ENCODE measurements at places on chromosomes 1 and 21.
A peak's percentile ranks its signal among the peaks of the same experiment; 100 is the strongest.

DNA sequence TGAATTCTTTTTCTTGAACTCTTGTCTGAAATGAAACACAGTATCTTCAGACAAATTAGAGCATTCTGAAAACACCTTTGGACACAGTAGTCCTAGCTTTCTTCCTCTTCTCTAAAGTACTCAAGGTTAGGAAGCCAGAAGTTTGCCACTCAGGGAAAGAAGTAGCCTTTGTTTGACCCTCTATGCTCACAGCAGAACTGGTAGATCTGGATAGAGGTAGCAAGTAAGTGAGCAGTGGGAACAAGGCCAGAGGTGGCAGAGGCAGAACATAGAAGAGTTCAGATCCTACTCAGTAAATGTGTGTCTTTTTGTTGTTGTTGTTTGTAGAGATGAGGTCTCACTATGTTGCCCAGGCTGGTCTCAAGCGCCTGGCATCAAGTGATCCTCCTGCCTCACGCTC lies 7.4 kb upstream of the PIGR start:
- DNase-seq: no peak

GRCh38 chr1:208803011-208803811 lies 559.0 kb upstream of the PLXNA2 start:
- no peak for DNase-seq

GRCh38 chr1:114833421-114833820 lies 21.2 kb upstream of the SYCP1 start:
- no peak for DNase-seq

GRCh38 chr1:226433341-226433720 lies 25.4 kb upstream of the PARP1 start:
- no peak for DNase-seq

- DNase-seq: no peak
Observed at GRCh38 chr1:179575497-179576314, at the start of gene NPHS2. NPHS2 (minus strand) TSS chr1:179575948; CDS start chr1:179575864, 84 bp downstream.

- DNase-seq: no peak
Observed at GRCh38 chr1:221418346-221418745, 323.5 kb downstream of the DUSP10 start.

- no peak for DNase-seq
Observed at GRCh38 chr1:163196449-163196787, 6.3 kb downstream of the RGS5 start.

DNA sequence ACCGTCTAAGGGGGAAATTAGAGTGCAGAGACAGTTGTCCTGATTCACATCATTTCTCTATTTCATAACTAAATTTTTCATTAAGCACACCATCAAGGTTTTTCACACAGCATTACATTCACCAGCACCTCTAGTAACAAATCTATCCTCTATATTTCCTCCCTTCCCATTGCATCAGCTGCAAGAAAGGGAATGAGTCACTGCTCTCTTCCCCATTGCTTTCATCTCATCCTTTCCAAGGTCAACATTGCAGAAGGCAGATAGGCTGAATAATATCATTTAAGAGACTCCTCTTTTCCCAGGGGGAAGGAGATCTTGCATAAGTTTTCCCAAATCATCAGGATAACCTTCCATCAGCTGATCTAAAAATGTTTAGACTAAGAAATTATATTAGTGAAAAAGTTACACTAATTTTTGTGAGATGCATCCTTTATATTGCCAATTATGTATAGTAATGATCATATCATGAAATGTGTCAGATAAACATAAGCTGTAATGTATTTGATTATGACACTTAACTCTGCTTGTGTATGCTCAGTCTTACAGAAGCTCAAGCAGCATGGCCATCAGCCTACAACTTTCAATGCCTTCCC lies 4.3 kb downstream of the INTS7 start:
- peak; percentile 50 for DNase-seq

All from inflammatory macrophage treated with lipopolysaccharide for 4 hours (primary cell).